Stimulated activated CD4-positive, alpha-beta T cell treated with anti-CD3 and anti-CD28 coated beads, Interleukin-4, amount 100 ng/mL, for 24 hours (primary cell): ENCODE measurements at places on chromosomes 11 and 22.

DNA sequence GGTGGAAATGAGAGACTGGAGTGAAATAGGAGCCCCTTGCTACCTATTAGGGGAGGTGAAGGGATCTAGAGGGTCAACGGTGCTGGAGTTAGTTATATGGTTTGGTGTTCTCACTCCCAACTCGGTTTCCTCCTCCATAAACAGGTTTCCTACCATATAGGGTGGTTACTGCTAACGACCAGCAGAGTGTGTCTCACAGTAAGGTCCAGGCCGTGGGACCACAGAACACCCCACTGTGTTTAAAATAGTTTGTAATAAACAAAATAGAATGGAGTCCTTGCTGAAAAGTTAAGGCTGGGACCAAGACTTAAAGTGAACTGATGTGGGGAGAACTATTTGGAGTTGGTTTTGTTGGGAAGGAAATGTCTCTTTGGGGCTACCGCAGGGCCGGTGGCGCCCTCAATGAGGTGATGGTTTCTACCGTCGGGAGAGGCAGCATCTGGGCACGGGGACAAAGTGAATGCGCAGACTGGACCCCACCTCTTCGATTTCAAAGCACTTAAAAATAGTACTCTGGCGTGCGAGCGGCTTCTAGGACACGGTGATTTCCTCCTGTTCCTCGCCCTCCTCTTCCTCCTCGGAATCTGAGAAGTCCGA lies 4.5 kb downstream of the DBX1 start:
- DNase-seq = no peak

DNA sequence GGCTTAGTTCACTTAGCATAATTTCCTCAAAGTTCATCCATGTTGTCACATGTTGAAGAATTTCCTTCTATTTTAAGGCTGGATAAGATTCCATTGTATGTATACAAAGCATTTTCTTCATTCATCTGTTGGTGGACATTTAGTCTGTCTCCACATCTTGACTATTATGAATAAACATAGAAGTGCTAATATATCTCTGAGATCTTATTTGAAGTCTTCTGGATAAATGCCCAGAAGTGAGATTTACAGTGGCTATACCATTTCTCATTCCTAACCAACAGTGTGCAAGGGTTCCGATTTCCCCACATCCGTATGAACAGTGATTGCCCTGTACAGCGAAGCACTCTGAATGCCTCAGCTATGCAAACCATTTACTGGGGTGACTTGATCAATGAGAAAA lies 6.6 kb upstream of the ZFTA start:
- DNase-seq = no peak

DNA sequence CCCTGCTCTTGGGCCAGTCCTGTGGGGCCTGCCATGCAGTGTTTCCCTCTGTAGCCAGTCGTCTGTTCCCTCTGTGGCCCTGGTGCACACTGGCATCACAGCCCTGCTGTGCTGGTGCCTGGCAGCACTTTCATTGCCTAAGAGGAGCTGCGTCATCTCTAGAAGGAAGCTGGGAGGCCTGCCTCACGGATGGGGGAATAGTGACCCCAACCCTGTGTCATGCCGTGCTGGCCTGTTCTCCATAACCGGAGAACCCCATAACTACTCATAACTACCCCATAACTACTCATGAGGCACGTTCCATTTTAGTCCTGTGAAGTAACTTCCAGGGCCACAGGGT lies 14.0 kb downstream of the RAB36 start:
- DNase-seq = no peak

DNA sequence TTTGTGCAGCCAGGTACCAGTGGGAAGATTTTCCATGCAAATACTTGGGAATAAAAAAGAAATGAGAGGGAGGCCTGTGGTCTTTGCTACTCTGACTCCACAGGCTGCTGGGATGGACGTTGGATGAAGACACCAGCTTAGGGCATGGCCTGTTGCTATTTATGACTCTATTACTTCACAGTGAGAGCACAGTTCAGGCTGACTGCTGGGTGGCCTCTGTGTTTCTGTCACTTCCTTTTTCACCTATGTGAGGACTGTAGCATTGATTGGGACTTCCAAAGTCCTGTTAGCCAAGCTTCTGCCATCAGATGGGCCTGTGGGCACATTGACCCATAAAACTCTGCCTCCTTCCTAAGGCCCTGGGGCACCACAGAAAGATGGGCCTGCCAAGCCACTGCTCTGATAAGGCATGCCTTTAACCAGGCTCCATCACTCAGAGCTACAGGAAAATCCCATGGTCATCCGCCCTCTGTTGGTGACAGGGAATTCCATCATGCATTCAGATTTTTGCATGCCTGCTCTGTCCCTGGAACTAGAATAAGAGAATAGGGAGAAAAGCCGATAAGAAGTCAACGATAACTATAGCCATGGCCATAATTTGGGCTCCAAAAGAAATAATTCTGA lies 64.6 kb downstream of the KCNJ1 start:
- no peak for DNase-seq

GRCh38 chr11:69427906-69428880 lies 53.3 kb upstream of the LINC01488 start:
- no peak for DNase-seq

- peak; percentile 20 for DNase-seq
Observed at GRCh38 chr11:45252134-45252856, 33.8 kb downstream of the SYT13 start.

DNA sequence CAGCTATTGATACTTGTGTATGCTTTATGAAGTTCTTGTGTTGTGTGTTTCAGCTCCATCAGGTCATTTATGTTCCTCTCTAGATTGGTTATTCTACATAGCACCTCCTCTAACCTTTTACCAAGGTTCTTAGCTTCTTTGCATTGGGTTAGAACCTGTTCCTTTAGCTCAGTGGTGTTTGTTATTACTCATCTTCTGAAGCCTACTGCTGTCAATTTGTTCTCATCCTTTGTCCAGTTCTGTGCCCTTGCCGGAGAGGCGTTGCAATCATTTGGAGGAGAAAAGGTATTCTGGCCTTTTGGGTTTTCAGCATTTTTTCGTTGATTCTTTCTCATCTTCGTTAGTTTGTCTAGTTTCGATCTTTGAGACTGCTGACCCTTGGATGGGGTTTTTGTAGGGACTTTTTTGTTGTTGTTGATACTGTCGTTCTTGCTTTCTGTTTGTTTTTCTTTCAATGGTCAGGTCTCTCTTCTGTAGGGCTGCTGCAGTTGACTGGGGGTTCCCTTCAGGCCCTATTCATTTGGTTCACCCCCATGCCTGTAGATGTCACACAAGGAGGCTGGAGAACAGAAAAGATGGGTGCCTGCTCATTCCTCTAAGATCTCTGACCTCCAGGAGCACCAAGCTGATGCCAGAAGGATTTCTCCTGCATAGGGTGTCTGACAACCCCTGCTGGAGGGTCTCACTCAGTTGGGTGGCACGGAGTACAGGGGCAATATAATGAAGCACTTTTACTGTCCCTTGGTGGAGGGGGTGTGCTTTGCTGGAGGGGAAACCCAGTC lies 35.9 kb upstream of the MUC15 start:
- no peak for DNase-seq

DNA sequence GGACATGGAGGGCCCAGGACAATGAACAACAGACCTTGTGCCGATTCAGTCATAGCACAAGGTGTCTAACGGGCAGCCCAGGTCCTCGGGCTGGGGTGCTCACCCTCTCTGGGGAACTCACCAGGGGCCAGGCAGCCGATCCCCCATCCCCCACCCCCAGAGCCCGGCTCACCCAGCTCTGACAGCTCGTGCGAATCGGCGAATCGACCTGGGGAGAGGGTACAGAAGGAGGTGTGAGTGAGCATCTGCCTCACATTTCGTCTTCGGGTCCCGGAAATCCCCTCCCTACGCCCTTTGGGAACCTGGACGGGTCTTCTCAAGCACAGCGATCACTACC lies 423 bp downstream of the PEX16 start:
- DNase-seq = peak; percentile 30

GRCh38 chr11:88632163-88632562 lies 294.6 kb upstream of the CTSC start:
- DNase-seq = no peak

- no peak for DNase-seq
Observed at GRCh38 chr11:78812513-78813293, 238.0 kb upstream of the NARS2 start.

DNA sequence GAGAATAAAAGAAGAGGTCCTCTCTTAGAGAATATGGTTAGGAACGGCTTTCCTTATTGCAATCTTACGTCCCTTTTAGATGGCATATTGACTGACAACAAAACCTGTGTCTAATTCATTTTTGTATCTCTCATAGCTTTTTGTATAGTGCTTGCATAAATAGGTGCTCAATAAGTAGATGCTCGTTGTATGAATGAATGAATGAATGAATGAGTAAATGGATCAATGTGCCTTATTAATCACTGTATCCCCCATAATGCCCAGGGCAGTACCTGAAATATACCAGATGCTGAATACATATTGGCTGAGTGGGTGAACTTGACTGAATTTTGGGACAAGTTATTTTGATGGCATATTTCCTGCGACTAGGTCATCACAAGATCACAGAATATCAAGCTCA lies 97.9 kb downstream of the SERGEF start:
- no peak for DNase-seq

DNA sequence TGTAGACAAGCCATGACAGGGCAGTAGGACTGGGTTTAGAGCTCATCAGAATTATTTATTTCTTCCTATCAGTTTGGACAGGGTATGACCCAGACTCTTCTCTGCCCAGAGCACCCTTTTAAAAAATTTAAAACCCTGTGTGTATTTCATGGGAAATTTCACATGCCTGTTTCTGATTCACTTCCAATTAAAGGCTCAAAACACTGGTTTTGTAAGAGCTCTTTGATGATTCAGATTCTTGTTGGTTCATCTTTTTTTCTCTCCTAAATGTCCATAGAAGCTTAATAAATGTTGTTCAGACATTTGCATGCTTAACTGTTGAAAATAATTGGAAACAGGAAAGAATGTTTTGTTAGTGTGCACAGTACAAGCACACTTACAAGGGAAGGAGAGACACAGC lies 13.8 kb downstream of the FLI1 start:
- no peak for DNase-seq

GRCh38 chr11:22670830-22671229 lies 4.4 kb downstream of the GAS2 start:
- no peak for DNase-seq
